Stimulated activated naive CD4-positive, alpha-beta T cell (primary cell): ENCODE measurements at places on chromosomes 1 and 21.
A peak's percentile ranks its signal among the peaks of the same experiment; 100 is the strongest.

DNA sequence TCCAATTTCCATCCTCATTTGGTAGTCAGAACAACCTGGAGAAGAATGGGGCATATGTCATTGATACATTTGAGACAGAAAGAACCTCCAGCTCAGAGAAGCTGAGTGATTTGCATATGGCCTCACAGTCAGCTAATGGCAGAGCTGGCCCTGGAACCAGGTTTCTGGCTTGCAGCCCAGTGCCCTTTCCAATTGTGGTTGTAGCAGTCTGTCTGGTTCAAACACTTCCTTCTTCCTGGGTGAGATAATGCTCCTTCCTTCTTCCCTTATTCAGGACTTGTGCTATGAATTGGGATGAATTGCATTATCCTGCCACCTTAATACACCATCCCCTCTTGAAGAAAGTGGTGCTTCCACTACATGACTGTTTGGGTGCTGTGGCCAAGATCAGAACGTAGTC lies 24.2 kb downstream of the SLC5A9 start:
- DNase-seq = no peak

DNA sequence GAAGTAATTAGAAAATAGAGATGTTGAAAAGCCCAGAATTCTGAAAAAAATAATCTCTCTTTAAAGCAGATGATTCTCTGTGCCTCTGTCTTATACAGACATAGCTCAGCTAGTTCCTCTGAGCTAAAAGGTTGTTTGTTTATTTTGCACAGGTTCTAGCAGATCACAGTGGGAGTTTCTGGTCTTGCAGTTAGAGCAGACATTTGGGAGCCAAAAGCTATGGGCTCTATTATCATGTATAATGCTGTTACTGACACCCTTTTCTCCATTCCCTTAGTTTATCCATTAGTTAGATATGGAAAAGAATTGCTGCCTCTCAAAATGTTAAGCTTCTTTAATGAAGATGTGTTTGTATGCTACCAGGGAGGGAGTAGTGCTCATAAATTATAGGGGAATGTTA lies 20.5 kb upstream of the CD55 start:
- no peak for DNase-seq

- peak; percentile 86 for DNase-seq
Measured at GRCh38 chr1:6475381-6476133, 9.6 kb upstream of the TNFRSF25 start.

GRCh38 chr1:17755120-17755519 lies at the start of gene ACTL8:
ACTL8 (plus strand) TSS chr1:17755333; CDS start chr1:17823009, 67,676 bp downstream.
- DNase-seq = no peak

- DNase-seq = no peak
Measured at GRCh38 chr21:18000981-18001686, 182.0 kb upstream of the C21orf91 start.

GRCh38 chr1:221419513-221420095 lies 322.3 kb downstream of the DUSP10 start:
- DNase-seq = no peak

GRCh38 chr1:240869071-240869470 lies 257.1 kb upstream of the GREM2 start:
- DNase-seq = no peak

DNA sequence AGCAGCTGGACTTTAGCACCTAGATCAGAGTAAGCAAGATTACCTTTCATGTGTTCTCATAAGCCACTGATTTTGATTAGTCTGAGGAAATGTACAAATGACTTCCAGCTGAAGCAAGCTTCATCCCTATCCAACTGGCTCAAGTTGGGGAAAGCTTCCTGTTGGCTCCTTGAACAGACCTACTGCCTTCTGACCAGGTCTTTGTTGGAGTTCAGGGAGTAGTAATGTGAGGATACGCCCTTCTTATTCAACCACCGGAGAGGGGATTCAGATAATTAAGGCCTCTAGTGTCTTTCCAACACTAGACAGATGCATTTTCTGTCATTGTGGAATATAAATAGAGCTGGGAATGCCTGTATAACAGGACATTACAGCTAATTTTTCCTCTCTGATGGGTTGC lies 268.9 kb downstream of the TGFB2 start:
- DNase-seq = no peak
